Hindlimb muscle (tissue), 1 donor: ENCODE measurements at places on chromosomes 3 and 15.

- DNase-seq: no peak
Observed at GRCh38 chr15:40958146-40958545, 4.9 kb downstream of the CHAC1 start.

GRCh38 chr3:9340472-9340902 is 22.4 kb upstream of the THUMPD3 start:
- DNase-seq: no peak

- no peak for DNase-seq
Observed at GRCh38 chr3:172216911-172217310, 177.5 kb downstream of the FNDC3B start.

DNA sequence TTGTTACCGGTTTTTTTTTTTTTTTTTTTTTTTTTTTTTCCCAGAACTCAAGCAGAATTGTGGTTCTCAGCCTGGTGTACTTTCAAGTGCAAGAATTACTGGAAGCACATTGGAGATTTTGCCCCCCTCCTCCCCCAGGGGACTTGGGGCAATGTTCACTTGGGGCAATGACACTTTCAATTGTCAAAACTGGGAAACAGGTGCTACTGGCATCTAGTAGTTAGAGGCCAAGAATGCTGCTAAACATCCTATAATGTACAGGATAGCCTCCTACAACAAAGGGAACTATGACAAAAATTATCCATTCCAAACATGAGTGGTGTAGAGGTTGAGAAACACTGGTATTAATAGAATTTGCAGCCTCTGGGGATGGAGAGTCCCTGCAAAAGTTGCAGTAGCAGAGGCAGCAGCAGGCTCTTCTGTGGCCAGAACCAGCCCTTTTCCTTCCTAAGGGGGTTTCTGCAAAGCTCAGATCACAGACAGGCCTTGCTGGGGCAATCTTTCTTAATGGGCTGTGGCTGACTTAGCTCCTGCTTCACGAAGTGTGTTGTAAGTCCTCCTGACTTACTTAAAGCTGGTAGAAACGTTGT is 144.3 kb upstream of the MRPS22 start:
- no peak for DNase-seq

DNA sequence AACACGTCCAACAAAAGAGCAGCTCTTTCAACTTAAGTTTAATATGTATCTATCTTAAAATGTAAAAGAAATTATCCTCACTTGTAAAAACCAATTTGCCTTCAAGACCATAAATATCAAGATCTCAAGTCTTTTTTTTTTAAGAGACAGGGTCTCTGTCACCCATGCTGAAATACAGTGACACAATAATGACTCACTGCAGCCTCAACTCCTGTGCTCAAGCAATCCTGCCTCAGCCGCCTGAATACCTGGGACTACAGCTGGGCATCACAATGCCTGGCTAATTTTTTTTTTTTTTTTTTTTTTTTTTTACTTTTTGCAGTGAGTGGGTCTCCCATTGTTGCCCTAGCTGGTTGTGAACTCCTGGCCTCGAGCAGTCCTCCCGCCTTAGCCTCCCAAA is 26.0 kb downstream of the ACAP2 start:
- DNase-seq: no peak

DNA sequence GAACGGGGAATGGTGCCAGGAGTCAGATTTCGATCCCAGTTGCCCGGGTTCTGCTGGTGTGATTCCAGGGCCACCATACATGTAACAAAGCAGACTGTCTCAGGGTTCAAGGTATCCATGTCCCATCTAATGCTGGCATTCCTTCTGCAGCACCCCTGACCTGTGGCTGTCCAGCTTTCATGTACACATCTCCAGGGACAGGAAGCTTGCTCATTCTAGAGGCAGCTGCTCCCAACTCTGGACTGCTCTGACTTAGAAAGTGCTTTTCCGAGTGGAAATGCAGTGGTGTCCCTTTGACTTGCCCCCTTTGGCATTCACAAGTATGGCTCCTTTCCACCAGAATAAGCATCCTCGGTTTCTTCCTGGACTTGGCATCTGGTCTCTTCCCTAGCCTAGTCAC is 30.9 kb downstream of the PML start:
- no peak for DNase-seq

- DNase-seq: peak; percentile 6
Observed at GRCh38 chr15:58873267-58873666, 60.2 kb downstream of the SLTM start.

DNA sequence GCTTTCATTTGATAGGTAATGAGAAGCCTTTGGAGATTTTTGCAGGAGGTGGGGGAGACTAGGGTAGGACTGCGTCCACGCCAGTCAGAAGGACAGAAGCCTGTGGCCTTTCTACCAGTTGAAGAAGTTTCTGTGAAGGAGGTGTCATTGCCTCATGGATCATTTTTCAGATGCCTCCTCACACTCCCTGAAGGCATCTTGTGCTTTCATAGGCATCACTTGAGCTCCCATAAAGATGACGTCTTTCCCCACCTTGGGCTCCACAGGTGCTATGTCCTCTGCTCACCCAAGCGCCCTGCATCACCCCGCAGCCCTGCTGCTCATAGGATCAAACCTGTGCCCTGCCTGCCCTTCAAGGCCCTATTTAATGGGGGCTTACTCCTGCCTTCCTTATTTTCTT is 7.5 kb upstream of the ITGA11 start:
- DNase-seq: no peak

DNA sequence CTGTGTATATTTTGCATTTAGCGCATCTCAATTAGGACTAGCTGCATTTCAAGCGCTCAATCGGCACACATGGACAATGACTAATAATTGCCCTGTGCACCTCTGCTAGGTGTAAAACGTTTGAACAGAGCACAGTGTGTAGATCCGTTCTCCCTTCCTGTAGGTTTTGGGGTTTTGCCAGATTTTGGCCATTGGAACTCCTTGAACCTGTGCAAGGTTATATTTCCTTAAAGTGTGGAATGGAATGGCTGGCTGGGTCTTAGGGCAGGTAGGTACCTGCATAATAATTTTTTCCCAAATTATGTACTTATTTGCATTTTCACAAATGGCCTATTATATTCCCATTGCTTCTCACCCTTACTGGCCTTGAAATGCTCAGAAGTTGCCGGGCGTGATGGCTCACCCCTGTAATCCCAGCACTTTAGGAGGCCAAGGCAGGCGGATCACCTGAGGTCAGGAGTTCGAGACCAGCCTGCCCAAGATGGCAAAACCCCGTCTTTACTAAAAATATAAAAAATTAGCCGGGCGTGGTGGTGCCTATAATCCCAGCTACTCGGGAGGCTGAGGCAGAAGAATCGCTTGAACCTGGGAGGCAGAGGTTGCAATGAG is 777 bp downstream of the RNU5B-1 start:
- DNase-seq: no peak

DNA sequence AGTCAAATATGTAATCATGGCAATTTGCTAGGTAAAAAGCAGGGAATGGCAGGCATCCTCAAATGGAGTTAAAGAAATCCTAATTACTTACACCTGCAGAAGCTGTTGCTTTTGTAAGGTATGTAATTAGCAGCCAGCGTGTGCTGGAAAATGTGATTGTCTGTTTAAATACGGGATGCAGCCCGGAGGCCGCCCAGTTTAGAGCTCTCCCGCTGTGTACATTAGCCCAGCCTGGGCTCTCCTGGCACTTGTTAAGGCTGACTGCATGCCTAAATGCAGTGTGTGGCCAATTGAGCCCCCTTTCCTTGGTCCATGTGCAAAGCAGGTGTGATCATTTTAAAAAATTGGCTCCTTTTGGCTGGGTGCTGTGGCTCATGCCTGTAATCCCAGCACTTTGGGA is 9.0 kb downstream of the DPH3 start:
- no peak for DNase-seq

- no peak for DNase-seq
Observed at GRCh38 chr15:39365161-39365560, 215.7 kb upstream of the THBS1 start.

DNA sequence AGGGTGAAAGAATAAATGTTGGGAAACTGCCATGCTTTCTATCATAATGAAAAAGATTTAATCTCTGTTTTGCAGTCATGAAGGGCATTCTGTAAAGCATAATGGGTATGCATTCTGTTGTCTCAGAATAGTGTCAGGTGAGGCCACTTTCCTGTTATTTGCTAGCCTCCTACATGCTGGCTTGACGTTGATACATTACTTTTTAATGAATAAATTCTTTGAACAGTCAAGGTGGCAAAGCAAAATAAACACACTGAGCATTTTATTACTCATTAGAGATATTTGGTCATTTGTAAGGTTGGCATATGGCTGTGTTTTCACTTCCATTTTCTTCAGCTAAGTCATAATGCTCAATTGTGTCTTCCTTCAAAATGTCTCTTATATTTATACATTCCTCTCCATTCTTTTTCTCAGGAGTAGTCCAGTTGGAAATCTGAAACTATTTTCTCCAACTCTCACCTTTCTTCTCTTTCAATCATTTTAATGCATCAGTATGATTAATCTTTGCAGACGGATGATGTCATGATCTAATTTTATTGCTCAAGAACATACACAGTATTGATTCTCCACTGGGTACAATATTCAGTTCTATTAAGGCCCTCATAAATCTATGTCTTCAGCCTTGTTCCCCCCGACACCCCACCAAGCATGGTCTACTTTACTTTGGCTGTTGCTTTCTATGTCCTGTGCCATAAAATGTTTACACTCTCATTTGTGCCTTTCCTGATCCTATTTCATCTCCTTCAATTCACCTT is 290.7 kb downstream of the GBE1 start:
- DNase-seq: no peak
